ENCODE measurements at places on chromosomes 12 and 14.

- DNase-seq = no peak
These were observed 141.5 kb upstream of the ARID2 start for GRCh38 chr12:45587877-45588533.

- no peak for DNase-seq
These were observed 160.8 kb upstream of the KRR1 start for GRCh38 chr12:75672200-75672599.

DNA sequence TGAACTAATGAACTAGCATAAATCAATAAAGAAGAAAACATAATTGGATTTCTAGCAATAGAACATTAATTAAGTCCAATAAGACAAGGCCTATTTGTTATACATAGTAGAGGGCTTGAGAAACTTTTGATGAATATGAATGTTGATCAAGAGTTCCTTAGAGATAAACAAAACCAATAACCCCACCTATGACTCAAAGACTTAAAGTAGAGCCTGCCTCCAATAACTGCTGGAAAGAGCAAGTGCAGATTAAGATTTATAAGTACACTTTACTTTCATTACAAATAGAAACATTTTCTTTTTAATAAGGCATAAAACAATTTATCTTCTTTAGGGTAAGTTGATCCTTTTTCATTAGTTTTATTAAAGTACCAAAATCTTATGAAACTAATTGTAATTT is 185.7 kb downstream of the SRGAP1 start:
- DNase-seq = no peak

- no peak for DNase-seq
These were observed 144.1 kb downstream of the RPAP3 start for GRCh38 chr12:47561746-47562145.

DNA sequence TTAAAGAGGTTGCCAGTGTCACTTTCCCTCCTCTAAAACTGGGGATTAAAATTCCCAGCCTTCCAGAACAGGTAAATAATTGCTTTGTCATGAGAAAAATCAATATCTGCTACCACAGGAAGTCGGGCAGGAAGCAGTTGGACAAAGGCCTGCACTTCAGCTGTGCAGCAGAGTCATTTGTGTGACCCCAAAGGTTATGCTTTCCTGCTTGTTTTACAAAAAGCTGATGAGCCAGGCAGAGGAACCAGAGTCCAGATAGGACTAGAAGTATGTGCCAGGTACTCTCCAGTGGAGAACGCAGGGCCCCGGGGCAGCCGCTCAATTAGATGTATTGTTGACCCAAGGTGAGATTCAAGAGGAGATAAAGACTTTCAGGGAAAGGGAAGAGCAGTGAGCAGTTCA is 117.1 kb upstream of the FRMD6 start:
- no peak for DNase-seq

- DNase-seq = no peak
These were observed 420.4 kb upstream of the DCN start for GRCh38 chr12:91603060-91603459.

DNA sequence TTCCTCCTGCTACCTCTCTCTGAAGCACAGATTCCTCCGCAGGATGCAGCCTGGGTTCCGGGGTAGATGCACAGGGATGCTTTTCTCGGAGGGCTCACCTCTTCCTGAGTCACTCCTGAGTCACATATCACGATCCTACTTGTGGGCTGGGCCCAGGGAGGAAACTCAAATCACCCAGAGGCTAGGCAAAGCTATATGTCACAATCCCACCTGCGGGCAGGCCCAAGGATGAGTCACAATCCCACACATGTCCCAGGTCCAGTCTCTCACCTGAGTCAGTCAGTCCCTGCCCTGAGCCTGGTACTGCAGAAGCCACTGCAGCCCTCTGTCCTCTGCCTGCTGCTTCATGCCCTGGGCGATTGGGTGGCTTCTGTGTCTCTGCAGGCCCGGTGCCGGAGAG is 149.0 kb upstream of the GSC start:
- DNase-seq = no peak

DNA sequence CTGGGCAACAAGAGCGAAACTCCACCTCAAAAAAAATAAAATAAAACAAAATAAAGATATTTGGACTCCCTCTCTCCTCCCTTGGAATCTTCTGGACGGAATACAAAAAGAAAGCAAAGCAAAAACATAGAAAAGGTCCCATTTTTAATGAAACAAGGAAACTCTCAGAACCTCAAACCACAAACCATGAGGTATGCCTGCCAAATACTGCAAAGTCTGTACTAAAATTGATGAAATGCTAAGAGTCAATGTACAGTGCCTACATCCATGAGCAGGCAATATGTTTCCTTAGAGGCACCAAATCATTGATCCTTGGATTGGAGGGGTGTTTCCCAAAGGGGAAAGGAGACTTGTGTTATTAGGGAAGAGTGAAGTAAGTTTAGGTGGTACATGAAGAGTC is 8.2 kb upstream of the RPS6KA5 start:
- DNase-seq = no peak

DNA sequence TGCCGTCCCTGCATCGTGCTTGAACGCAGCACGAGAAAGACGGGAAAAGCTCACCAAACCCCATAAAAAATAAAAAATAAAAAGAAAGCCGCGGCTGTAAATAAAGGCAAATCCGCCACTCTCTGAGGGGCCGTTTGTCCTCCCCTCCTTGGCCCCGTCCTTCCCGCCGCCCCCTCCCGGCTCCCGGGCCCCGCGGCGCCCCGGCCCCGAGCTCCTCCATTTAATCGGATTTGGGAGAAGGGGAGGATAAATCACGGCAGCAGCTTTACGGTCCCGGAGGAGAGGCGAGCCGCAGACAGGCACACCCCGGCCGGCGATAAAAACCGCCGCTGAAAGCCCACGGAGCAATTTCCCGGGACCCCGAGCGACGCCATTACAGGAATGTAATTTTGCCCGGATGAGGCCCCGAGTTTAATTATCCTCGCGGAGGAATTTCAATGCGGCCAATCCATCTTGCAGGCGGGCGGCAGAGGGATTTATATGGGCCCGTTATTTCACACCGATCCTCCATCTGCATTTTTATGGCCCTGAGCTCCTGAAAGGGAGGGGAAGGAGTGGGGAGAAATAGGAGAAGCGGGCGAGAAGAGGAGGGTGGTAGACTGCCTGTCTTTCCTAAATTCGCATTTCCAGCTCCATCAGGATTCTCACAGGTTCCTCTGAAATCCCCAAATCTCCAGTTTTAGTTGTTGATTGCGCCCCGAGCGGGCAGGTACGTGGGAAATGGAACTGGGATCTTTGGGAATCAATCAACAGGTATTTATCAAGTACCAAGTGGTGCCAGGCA is 1.3 kb upstream of the ATP5MC2 start:
- DNase-seq = no peak

- DNase-seq = no peak
These were observed 54.6 kb downstream of the KCNK13 start for GRCh38 chr14:90116444-90116843.

GRCh38 chr12:97203408-97203807 is 259.2 kb upstream of the RMST start:
- DNase-seq = no peak

- no peak for DNase-seq
These were observed at the start of gene ITGA5 for GRCh38 chr12:54419088-54419887. Gene ITGA5 (minus strand): TSS chr12:54419266. CDS start chr12:54419198, 68 bp downstream.

DNA sequence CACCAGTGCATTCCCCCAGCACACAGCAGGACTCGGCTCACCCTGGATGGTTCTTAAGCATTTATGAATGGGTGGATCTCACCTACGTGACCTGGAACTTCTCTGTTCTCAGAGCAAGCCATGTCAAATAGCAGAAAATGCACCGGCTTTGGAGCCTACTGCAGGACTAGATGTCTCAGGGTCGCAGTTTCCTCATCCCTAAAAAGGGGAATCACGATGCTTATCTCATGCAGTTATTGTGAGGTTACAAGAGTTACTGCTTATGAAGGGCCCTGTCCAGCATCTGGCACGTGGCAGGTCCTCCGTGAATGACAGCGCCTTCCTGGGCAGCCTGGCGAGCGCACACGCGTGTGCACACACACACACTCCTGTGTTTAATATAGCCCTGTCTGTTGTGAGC is 128.5 kb downstream of the ETV6 start:
- DNase-seq = no peak

DNA sequence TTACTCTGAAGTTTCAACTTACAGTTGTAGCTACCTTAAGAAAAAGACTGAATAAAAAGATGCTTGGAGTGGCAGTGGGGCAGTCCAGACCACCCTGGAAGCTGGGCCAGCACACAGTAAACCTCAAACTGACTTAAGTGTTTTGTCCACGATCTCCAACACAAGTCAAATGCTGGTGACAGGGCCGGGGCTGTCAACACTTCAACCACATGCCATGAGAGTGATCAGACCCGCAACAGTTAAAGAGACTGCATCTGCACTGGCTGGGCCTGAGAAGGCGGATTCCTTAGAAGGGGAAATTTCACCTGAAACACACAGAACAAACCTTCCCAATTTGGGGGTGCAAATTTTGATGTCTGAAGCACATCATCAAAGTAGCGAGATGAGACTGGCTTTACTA is 223.5 kb upstream of the CAND1 start:
- DNase-seq = no peak

DNA sequence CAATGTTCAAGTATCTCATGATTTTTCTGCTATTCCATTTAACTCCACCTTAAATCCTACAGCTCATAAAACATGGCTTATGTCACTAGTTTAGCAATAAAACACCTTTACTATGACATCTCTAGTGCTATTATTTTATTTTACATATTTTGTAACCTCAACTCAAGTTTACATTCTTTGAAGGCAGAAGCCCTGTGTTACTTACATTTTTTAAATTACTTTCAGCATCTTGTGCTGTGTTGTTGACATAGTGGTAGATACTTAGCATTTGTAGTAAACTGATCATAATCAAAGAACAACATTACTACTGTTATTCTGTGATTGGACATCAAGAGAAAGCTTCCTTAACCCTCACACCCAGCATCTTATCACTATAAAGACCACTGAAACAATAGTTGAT is 216.1 kb downstream of the BMP4 start:
- DNase-seq = no peak

GRCh38 chr14:51668870-51669269 is 17.2 kb downstream of the FRMD6 start:
- DNase-seq = no peak

DNA sequence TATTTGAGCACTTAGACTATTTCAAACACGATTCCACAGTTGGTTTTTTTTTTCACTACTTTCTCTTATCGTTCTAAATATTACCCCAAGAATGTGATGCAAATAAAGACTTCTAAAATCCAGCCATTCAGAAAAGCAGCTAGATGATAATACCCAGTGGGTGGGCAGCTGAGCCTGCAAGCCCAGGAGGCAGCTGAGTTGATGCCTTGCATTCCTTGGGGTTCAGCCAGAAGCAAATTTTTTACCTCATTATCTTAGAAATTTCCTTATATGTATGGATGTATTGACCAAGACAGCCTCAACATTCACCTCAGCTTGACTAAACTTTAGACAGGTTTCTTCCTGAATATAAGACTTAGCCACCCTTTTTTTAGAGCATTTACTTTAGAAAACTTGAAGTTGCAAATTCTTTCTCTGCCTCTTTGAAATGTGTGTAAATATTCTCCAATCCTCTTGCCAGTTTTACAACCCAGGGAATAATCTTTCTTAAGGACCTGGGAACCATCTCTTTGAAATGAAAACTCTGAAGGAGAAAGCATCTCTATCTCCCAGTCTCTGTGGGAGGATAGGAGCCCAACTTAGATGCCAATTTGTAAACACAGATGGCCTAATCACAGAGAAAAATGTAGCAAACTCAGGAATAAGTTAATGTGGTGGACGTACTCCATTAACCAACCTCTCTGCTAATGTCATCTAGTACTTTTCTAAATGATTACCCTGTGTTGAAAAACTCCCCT is 52.2 kb upstream of the ANP32D start:
- no peak for DNase-seq

GRCh38 chr12:2353691-2354090 is 300.9 kb downstream of the CACNA1C start:
- DNase-seq = no peak

- no peak for DNase-seq
These were observed 95.5 kb downstream of the TMX1 start for GRCh38 chr14:51335531-51335930.

GRCh38 chr14:63180011-63180410 is 24.2 kb upstream of the RHOJ start:
- no peak for DNase-seq

DNA sequence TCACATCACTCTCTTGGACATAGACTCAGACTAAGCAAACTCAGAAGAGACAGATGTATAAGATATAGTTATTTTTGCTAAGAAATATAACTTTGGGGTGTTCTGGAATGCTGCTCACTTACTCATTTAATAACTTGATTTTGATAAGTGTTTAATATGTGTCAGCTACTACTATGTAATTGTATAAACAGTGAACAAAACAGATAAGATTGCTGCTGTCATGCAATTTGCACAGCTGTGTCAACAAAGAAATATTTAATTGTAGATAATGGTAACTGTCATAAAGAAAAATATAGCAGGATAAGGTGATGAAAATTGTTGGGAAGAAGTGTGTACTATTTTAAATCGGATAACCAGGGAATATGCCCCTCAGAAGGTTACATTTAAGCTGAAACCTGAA is 84.1 kb upstream of the ZDHHC17 start:
- no peak for DNase-seq

DNA sequence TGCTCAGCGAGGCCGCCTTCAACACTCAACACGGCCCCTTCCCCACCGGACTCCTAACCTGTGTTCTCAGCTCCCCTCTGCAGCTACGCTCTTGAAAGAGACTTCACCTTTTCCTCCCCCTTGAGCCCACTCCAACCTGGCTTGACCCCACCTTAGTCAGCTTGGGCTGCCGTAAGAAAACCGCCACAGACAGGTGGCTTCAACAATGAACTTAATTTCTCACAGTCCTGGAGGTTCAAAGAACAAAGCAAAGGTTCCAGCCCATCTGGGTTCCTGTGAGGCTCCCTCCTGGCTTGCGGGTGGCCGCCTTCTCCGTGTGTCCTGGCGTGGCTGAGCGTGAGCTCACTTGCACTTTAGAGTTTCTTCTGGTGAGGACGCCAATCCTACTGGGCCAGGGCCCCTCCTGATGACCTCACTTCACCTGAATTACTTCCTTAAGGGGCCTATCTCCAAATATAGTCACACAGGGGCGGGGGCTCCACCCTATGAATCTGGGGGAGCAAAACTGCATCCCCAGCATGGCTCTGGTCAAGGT is 138.8 kb downstream of the CALM1 start:
- no peak for DNase-seq

- DNase-seq = no peak
These were observed 44.7 kb downstream of the ATF7IP start for GRCh38 chr12:14410177-14410576.

- no peak for DNase-seq
These were observed 218.1 kb downstream of the C12orf75 start for GRCh38 chr12:105548626-105549025.

DNA sequence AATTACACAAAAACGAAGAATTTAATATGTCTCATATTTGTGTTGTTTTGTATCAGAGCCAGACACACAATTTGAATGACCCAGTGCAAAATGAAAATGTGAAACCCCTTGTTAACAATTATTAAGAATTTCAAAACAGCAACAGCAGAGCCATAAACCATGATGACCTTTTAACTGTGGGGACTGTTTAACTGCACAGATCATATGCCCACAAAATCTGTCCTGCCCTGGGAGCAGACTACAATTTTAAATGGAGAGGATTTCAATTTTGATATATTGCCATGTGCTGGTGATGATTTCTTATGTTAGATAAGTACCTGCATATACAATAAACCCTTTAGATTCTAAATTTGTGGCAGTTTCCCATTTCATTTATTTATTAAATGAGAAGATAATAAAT is 455.5 kb upstream of the MGAT4C start:
- no peak for DNase-seq

- no peak for DNase-seq
These were observed 4.9 kb upstream of the LRIG3 start for GRCh38 chr12:58925111-58925611.

- DNase-seq = no peak
These were observed 211.2 kb upstream of the LRIG3 start for GRCh38 chr12:59131462-59131861.
